ENCODE measurements at places on chromosomes 4 and X. TPM values are rescaled to one million over a fixed set of nuclear protein-coding genes. Genes with fewer than 3 reads are reported as not detected.

DNA sequence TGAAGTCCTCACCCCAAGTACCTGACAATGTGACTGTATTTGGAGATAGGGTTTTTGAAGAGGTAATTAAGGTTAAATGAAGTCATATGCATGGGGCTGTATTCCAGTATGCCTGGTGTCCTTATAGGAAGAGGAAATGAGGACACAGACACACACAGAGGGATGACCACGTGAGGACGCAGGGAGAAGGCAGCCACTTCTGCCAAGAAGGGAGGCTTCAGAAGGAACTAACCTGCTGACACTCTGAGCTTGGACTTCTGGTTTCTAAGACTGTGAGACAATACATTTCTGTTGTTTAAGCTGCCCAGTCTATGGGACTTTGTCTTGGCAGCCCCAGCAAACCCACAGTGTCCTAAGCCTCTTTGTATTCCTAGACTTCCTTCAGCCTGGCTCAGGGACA is 3.0 kb upstream of the SLC2A9 start:
- DNase-seq: no peak

TRMT10A gene
- 3.8 TPM for total RNA-seq

DNA sequence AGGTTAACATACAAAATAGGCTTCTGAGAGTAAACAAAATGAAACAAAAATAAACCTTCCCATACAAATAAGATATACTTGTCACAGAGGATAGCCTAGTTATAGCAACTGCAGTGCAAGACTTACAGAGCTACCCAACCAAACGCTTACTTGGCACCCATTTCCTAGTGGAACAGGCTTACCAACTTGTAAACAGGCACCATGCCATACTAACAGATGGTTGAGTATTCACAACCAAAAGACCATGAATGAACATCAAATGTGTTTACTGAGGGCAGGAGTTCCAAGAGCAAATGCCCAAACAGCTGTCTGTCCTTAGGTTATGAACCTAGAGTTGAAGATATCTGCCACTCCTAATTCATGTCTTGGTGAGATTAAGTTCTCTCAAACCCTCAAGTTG is 2629.2 kb downstream of the PCDH7 start:
- no peak for DNase-seq

DNA sequence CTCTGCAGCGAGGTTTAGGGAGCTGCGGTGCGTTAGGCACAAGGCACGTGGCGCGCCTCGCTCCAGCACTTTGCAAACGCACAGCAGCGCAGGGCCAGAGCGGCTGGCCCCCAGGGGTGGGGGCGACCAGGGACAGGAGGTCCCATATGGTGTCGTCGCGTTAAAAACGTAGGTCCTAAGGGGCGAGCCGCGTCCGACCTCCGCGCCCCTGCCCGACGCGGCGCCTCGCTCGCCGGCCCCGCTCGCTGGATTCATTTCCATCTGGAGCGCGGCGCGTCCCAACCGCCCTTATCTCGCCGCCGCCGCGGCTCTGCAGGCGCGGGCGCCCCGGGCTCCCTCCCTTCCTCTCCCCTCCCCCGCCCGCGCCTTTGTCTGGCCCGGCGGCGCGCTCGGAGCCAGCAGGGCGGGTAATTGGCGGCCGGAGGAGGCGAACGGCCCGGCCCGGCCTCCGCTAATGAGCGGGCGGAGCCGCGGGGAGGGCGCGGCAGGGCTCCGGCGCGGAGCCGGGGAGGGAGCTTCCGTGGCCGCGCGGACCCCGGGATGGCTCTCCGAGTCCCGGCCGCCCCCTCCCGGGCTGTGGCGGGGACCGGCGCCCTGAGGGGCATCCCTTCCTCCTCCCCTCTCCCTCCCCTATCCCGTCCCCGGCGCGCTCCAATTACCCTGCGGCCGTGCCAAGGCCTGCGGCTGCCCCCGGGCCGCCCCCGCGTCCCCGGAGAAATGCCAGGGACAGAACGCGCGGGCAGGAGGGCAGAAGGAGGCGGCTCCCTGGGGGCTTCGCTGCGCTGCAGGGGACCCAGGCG is 409.0 kb downstream of the BCOR start:
- peak; percentile 96 for DNase-seq

- no peak for DNase-seq
Measured at GRCh38 chr4:163662768-163663167, 168.3 kb downstream of the TMA16 start.
